ENCODE measurements at places on chromosomes 13 and 19.

GRCh38 chr13:21871919-21872318 lies 201.0 kb downstream of the FGF9 start:
- no peak for DNase-seq

DNA sequence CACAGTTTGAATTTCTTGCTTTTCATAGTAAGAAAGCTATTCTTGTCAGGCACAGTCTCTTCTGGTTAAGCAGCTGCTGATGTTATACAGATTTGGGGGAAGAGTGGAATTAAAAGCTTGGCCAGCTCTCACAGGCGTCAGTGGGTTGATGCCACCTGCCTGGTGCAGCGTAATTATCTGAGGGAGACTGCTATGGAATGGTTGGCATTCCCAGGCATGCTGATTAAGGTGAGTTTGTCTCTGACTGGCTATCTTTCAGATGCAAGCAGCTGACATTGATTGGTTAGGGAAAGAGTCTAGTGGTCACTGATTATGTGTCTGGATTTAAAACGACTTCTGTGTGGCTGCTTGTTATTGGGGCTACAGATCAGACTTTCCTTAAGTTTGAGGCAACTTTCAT lies 948.4 kb downstream of the UQCRFS1 start:
- no peak for DNase-seq

DNA sequence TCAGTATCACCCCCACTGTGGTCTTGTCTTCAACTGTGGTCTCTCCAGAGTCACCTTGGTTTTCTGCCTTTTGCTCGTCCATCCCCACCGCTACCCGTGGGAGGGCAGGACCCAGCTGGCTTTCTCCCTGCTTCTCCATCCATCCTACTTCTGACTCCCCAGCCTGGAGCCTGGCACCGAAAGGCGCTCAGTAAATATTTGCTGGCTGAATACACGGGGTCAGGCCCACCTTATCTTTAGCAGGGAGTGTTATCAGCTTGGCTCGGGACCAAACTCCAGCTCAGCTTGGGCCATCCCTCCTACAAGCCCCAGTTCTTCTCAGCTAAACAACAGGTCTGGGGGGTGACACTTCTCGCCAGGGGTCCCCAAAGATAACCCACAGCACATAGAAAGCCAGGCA lies 62.0 kb upstream of the KLF2 start:
- DNase-seq = no peak

- DNase-seq = no peak
Observed at GRCh38 chr19:36225219-36225892, 10.4 kb downstream of the ZNF146 start.

DNA sequence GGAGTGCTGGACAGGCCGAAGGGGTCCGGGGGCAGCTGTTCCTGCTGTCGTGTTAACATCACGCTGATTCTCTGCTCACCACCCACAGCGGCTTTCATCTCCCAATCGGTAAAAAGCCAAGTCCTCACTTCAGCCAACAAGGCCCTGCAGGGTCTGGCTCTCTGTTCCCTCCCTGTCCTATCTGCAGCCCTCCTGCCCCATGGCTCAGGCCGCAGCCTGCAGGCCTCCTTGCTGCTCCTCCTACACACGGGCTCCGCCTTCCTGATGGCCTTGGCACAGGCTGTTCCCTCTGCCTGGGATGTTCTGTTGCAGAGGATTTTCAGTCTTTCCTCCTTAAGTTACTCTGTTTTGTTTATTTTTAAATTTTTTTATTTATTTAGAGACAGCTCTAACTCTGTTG lies 22.2 kb downstream of the FUZ start:
- no peak for DNase-seq

DNA sequence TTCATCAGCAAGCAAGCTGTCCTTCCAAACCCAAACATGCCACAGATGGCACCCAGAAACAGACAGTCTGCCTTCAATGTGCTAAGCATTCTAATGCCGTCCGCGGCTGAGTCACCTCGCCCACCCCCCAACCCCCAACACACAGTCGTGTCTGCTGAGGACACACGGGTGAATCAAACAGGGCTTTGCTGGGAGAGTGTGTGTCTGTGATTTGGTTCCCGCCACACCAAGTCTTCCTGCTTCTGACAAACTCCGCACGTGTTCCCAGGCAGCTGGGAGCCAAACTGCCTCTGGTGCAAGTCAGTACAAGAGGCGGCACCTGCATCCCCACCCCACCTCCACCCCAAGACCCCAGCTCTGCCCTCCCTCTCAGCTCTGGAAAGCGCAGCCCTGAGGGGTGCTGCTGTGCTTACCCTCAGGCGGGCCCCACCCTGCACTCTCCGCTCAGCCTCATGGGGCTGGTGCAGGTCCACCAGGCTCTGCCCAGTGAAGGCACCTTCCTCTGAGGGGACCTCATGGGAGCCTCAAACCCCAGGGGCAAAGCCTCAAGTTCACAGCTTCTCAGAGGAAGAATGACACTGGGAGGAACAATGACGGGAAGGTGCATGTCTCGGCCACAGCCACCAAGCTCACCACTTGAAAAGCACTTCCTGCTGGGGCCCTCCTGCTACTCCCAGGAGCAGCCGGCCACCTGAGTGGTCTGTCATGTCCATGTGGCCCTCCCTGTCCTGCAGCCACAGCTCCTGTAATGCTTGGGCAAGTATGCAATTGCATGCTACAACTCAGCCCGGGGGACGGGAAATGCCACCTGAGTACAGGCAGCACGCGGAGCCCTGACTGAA lies 15.0 kb upstream of the SLC35E1 start:
- DNase-seq = peak; percentile 34

- no peak for DNase-seq
Observed at GRCh38 chr13:28817204-28817603, 2.9 kb upstream of the MTUS2 start.

DNA sequence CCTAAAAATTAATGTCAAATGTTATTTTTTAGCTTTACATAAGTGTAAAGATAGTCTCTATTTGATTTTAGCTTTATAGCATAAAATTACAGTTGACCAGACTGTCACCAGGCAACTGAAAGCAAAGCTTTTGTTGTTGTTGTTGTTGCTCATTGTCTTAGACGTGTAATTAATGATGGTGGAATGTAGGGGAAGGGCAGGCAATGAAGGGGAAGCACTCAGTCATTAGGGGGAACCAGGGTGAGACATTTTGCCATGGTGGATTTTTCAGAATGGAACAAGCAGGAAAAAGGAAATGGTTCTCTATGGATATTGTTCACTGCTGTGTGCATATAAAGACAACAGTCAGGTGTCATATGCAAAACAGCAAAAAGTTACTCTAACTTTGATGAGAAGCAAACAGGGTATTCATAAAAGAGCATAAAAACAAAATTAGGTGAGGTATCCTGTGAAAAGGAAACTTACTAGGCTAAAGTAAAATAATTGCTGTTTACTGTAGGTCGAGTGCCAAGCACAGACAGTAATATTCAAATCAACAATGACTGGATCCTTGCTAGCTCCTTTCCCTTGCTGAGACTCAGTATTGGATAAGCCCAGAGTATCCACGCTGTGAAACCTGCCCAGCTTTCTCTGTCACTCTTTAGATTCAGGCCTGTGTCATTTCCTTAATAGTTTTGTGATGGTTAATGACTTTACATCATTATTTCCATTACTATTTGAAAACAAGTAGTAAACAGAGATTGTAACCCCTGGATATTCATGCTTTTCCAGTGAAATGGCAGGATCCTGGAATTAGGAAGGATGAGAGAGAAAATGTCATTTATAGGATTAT lies 110.5 kb downstream of the LRCH1 start:
- no peak for DNase-seq

DNA sequence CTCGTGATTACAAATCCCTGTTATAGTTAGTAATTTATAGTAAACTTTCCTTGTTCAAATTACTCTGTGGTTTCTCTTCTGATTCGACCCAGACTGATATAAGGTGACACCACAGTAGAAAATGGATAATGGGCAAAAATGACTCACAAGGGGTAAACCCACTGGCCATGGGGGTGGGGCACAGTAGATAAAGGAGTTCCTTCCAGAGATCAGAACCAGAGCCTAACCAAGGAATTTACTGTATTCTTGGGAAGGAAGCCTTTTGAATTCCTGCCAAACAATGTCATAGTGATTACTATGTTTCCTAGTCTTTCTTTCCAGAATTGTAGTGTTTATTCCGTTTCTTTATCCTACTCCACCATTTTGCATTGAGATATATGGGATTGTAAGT lies 21.9 kb downstream of the MIR17HG start:
- DNase-seq = no peak

DNA sequence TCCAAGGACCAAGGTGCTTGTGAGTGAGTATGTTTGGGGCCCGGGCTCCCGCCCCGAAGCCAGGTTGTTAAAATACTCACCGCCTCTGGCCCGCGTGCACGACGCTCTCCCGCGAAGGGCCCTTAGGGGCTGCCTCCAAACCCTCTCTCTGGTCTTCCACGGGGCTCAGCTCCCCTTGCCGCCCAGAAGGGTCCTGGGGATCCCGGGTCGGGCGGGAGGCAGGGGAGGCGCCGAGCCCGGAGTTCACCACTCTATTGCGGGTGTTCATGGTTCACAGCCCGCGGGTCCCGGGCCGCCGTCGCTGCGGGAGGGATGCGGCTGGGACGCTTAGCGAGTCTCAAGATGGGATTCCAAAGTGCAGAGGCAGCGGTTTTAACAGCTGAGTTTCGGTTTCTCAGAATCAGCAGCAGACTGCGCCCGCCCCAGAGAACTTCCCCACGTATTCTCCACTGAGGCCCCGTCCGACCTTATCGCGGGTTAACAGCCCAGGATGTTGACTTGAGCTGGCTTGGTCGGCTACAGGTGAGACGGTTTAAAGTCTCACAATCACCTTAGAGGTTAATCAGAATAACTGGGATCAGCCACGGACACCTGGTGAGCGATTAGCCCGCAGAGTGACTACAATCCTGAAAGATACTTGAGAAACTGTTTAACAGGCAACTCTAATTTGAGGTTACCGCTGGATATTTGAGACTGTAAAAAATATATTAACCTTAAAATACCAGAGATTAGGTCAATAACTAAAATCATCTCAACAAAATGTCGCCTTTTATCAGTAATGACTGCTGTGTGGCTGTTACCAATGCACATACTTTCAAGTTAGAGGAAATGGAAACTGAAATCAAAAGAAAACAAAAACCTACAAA lies at the start of gene EPSTI1:
TSS of gene EPSTI1 (minus strand) at position 344 of the 866 bp plus-strand sequence. CDS start at position 268, 76 bp downstream.
- peak; percentile 23 for DNase-seq

- no peak for DNase-seq
Observed at GRCh38 chr19:30376826-30377425, 4.7 kb downstream of the ZNF536 start.

- DNase-seq = peak; percentile 41
Observed at GRCh38 chr13:26184791-26185250, 37.3 kb downstream of the RNF6 start.

DNA sequence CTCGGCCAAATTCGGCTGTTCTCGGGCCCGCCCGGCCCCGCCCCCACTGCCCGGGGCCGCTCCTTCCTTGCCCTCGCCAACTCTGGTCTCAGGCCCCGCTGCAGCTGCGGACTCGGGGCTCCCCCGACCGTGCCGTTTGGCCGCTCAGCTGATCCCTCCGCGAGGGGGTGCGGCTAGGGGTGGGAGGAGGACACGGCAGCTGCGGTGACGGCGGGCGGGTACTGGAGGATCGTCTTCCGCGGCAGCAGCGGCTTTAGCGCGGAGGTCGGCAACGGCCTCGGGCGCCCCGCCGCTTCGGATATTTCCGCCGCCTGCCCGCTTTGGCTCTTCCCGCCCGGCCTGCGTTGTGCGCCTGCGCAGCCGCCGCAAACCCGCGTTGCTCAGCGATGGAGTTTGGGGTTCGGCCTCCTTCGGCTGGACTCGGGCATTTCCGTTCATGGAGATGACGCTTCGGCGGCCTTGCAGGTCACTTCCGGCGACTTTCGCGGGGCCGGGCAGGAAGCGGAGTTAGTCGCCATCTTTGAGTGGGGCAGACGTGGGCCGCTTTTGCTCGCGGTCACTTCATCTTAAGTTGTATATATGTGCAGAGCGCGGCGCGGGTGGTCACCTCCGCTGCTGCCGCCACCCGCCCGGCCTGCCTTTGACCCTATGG lies 338 bp upstream of the UBE2M start:
- no peak for DNase-seq

- no peak for DNase-seq
Observed at GRCh38 chr13:43720780-43721397, 65.9 kb downstream of the ENOX1 start.

- no peak for DNase-seq
Observed at GRCh38 chr13:40776681-40777165, 5.7 kb upstream of the MRPS31 start.

DNA sequence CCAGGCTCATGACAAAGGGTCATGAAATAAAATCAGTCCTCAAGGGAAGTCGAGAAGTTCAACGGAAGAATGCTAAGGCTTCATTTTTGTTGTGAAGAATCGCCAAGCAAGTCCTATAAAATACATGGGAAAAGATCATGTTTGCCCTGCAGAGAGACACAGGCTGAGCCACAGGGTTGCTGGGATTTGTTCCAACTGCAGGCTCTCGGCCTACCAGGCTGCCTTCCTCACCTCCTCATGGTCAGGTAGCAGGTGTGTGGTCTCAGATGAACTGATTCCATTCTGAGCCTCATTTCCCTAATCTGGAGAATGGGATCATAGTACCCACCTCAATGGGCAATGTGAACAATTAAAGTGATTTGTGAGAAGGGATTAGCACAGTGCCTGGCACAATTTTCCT lies 114.9 kb upstream of the SPATA13 start:
- DNase-seq = no peak

GRCh38 chr13:71587817-71588216 lies 279.2 kb downstream of the DACH1 start:
- DNase-seq = no peak
